T-helper 22 cell (primary cell): ENCODE measurements at places on chromosomes 7 and 10.

DNA sequence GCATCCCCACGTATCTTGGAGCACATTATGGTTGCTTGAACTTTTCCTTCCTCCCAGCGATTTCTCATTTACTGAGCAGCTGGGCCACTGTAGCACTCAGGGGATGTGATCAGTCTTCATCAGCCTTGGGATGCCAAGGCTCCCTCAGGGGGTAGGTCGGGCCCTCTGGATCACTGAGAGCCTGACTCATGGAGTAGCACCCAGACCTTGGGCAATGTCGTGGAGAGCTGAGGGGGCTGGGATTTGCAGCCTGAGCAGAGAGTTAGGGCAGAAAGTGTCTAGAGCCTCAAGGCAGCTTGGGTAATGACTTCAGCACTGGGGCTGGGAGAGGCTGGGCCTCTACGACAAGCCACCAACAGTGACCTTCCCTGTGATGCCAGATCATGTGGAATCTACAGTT lies 86.5 kb upstream of the CXCL12 start:
- DNase-seq, result no peak

- DNase-seq, result no peak
Observed at GRCh38 chr10:124736491-124737136, 7.6 kb downstream of the FAM53B start.

DNA sequence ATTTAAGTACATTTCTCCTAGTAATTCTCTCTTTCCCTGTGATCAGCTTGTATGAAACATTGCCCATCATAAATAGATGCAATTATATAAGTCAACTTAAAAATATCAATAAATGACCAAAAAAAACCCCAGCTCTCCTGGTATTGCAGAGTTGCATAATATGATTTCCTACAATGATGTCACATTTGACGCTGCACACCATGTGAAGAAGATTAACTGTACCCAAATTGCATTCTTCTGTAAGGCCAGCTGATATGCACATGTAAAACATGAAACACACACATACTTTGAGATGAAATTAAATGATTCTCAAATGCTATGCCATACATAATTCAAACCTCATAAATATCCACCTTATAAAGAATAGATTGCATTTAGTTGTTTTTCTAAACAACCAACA lies 115.5 kb downstream of the AGMO start:
- no peak for DNase-seq

DNA sequence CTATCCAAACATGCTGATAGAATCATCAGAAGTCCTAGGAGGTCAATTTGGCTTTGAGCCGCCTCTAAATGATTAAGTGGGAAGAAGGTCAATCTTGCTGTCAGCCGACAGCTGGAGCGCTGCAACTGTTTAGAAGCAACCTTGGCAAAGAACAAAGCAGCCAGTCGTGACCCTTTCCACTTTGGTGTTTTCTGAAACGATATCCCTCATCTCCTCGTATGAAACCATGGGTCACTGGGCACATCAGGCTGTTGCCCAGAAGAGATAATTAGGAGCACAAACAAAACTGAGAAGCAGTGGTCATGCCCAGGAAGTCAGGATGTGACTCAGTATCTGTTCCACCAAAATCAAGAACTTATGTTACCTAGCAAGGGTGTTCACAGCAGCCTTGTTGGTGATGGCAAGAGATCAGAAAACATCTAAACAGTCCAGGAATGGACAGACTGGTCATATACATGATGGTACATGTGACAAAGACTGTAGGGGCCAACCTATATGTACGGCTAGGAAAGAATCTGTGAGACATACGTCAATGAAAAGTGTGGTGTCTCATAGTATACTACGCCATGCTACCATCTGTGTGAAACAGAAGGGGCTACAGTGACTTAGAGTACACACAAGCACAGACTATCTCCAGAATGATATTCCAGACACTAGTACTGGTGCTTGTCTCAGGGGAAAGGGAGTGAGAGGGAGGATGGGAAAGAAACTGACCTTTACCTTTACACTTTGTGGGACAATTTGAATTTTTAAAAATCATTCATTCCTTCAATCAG lies 22.4 kb downstream of the STN1 start:
- no peak for DNase-seq

GRCh38 chr7:45239486-45239885 lies 81.9 kb downstream of the RAMP3 start:
- DNase-seq, result no peak

GRCh38 chr7:100614308-100614861 lies 2.0 kb downstream of the MOSPD3 start:
- no peak for DNase-seq

- no peak for DNase-seq
Observed at GRCh38 chr10:114245121-114245791, 6.2 kb downstream of the VWA2 start.

- DNase-seq, result no peak
Observed at GRCh38 chr10:88810196-88810961, 7.8 kb downstream of the LIPM start.

- DNase-seq, result no peak
Observed at GRCh38 chr10:30803892-30804322, 174.4 kb upstream of the LYZL2 start.

DNA sequence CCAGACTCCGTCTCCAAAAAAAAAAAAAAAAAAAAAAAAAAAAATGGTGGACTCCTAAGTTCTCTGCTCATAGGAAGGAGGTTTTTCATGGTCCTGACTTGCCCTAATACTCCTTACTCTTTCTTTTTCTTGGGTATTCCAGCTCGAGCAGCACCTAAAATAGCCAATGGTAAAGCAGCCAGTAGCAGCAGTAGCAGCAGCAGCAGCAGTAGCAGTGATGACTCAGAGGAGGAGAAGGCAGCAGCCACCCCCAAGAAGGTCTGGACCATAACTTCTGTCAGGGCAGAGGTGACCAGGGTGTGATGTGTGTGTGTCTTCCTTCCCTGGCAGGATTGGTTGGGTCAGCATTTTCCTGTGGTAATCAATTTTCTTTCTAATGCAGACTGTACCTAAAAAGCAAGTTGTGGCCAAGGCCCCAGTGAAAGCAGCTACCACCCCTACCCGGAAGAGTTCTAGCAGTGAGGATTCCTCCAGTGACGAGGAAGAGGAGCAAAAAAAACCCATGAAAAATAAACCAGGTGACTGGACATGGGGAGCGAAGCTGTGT lies 6.9 kb downstream of the NOLC1 start:
- DNase-seq, result no peak

DNA sequence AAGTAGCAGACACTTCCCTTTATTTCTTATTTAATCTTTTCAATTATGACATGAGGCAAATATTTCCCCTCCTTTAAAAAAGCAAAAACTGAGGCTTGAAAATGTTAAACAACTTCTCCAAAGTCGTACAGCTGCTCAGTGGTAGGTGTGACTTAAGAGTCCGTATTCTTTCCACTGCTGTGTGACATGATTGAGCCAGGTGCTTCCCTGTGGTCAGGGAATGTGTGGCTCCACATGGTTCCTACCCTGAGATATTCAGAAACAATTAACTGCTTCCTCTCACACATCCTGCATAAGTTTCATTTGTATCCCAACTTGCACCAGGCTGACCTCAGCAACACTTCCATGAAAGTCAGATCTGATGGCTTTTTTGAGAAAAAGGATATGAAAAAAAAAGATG lies 13.6 kb downstream of the OPALIN start:
- no peak for DNase-seq

DNA sequence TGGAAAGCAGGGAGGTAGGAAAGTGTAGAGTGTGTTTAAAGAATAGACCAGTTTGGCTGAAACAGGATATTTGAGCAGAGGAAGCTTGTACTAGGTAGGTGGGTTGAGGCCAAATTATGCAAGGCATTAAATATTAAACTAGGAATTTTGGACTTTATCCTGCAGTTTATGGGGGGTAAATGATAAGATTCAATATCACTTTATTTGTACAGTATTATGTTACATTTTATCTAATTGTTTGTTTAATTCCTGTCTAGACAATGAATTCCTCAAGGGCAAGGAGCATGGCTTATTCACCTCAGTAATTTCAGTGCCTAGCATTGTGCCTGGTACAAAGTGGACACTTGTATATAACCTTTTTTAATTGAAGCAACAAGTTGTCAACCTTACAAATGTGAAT lies 125.9 kb downstream of the CFTR start:
- no peak for DNase-seq

GRCh38 chr10:132136689-132137088 lies 50.1 kb upstream of the DPYSL4 start:
- no peak for DNase-seq

- no peak for DNase-seq
Observed at GRCh38 chr10:50421026-50421719, 169.9 kb upstream of the ASAH2 start.
